Uterus (tissue), 4 donors: ENCODE measurements at places on chromosomes 6 and 20.
A peak's percentile ranks its signal among the peaks of the same experiment; 100 is the strongest.

DNA sequence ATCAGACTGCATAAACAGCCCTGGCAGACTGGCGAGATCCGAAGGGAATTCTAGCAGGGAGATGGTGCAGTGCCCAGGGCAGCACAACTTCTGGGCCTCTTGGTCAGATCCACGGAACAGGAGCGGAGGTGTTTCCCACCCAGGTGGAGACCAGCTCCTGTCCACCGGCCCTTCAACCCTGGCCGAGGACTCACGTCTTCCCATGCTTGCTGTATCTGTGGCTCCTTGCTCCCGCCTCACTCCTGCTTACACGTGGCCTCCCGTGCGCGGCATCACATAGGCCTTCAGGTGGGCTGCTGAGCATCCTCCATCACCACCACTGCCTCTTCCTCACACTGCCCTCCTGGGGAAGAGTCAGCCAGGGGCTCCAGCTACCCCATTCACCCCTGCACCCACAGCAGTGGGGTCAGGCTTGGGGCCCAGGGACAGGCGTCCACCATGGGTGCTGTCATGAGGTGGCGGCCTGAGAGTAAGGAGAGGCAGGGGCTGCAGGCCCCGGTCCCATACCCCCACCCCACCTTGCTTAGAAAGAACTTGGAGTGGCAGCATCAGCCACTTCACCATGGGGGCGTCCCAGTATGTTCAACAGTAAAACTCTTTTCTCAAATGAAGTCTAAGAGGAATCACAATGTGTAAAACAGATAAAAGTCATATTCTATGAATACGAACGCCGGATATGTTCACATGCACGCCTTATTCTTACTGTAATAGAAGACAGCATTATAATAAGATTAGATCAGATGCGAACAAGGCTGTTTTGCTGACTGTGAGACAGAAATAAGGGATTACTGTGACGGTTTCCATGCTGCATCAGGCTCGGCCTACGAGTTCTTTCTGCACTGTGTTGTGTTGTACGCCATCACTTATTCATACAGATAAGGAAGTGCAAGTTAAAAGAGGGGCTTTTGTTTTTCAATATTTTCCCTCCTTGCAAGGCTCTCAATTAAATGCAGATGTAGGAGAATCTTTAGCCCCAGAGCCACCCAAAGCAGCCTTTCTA, 165.4 kb downstream of the GRM4 start:
- DNase-seq, result no peak

- no peak for DNase-seq
Measured at GRCh38 chr20:40489886-40490285, 199.2 kb downstream of the MAFB start.

DNA sequence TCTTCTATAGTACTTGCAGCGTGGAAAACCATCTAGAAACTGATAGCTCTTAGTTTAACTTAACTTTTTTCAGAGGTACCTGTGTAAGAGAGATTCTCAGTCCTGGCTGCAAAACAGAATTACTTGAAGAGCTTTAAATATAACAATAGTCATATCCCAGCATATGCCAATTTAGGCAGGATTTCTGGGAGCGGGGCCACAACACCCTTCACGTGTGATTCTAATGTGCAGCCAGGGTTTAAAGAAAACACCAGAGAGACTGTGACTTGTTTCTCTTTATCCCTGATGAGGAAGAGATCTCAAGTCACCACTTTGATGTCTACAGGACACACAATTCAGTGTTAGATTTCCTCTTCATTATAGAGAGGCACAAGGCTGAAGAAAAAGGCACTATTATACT, 103.7 kb downstream of the PDSS2 start:
- no peak for DNase-seq

DNA sequence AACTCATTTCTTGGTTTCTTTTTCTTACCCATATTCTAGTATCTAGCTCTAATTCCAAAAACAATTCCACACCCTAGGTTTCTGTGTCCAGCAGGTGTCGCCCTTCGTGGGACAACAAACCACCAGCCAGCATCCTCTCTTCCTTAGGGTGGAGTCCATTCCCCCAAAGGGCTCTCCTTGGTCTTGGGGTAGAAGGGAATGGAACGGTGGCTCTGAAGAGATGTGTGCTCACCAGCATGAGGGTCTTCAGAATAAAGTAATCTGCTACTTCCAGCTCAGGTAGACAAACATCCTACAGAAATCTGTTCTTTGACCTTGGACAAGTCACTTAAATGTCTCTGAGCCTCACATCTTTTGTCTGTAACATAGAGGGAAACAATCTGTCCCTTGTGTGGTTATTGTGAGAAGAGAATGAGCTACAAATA, 7.2 kb downstream of the HLA-DMB start:
- DNase-seq, result peak; percentile 84

DNA sequence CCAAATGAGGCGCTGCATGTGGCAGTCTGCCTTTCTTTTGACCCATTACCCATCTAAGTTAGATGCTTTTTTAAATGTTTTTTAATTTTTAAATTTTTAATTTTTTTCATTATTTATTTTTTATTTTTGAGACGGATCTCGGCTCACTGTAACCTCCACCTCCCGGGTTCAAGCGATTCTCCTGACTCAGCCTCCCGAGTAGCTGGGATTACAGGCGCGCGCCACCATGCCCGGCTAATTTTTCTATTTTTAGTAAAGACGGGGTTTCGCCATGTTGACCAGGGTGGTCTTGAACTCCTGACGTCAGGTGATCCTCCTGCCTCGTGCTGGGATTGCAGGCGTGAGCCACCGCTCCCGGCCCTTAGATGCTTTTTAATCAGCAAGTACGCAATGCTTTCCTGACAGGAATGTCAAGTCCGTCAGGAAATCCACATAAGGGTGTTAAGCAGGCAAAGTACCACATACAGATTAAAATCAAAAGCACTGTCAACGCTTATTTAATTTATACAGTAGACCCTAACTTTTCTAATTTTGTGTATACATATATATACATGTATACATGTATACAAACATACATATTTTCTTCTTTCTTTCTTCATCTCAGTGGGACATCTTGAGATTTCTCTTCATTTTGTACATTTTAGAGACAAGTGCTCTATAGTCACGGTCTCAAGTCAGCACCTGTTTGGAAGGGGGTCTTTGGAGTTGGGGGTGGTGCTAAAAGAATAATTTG, 995 bp upstream of the GSTA4 start:
- peak; percentile 39 for DNase-seq

DNA sequence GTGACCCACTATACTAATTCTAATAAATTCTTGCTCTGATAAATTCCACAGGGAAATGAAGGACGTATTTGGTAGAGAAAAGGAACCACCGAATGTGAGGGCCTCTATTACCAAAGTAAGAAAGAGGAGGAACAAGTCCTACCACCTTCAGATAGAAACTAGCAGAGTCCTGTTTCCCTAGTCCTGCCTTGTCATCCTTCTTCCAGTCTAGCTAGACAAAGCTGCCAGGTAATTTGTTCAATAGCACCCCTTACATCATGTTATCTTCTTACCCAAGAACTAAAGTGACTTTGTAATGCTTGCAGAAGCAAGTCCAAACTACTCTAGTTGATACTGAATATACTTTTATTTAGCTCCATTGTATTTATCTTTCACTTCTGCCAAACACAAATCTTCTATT, 29.3 kb upstream of the FAM83B start:
- no peak for DNase-seq

DNA sequence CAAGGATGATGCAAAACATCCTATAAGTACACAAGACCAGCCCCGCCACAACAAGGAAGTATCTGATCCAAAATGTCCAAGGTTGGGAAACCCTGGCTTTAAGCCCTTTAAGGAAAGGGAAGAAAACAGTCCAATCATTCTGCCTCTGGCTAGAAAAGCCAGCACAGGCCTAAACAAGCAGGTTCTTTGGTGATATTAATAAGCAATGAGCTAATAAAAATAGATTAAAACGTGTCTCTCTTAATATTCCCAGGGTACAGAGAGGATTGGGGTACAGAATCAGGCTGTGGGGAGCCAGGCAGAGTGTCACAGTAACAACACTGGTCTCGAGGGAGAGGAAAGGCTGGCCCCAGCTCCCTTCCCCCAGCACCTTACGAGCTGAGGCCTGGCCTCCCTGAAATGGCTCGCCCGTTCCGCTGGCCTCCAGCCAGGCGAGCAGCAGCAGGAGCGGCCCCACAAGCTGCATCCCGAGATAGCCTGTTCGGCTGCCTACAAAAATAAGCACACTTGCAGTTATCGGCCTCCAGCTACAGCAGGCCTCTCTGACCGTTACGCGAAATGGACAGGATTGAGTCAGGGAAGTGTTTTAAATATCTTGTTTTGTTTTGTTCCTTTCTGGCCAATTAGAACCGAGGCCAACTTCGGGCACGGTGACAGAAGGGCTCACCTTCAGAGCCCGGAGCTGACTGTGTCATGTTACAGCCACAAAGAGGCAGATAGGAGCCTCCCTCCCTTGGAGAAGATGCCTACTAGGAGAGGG, 4.0 kb upstream of the ZMYND8 start:
- peak; percentile 82 for DNase-seq

- DNase-seq, result no peak
Measured at GRCh38 chr6:154951345-154952200, 43.5 kb upstream of the TIAM2 start.

DNA sequence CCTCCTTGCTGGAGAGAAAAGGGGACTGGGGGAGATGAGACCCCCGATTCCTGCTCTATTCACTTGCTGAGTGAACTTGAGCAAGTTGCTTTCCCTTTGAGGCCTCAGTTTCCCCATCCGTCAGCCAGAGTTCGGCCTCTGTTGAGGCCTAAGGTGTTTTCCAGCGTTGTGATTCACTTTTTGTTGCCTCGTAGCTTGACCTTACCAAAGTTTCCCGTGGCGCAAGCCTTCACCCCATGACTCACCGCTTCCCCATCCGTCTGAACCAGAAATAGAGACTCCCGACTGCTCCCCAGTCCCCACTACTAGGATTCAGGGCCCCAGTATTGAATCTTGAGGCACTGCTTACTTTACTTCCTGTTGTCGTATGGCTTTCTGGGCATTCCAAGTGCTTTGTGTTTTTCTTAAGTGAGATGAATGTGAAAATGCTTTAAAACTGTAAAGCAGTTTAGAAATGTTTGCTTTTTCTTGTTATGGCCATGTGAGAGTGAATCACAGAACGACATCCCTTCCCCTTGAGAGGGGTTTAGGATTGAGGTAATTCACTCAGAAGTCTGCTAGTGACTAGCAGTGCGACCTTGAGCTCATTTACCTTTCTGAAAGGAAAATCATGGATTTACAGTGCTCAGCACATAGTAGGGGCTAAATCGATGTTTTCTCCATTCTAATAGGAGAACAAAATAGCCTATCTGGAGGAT, 1.2 kb downstream of the CHMP4B start:
- peak; percentile 74 for DNase-seq

DNA sequence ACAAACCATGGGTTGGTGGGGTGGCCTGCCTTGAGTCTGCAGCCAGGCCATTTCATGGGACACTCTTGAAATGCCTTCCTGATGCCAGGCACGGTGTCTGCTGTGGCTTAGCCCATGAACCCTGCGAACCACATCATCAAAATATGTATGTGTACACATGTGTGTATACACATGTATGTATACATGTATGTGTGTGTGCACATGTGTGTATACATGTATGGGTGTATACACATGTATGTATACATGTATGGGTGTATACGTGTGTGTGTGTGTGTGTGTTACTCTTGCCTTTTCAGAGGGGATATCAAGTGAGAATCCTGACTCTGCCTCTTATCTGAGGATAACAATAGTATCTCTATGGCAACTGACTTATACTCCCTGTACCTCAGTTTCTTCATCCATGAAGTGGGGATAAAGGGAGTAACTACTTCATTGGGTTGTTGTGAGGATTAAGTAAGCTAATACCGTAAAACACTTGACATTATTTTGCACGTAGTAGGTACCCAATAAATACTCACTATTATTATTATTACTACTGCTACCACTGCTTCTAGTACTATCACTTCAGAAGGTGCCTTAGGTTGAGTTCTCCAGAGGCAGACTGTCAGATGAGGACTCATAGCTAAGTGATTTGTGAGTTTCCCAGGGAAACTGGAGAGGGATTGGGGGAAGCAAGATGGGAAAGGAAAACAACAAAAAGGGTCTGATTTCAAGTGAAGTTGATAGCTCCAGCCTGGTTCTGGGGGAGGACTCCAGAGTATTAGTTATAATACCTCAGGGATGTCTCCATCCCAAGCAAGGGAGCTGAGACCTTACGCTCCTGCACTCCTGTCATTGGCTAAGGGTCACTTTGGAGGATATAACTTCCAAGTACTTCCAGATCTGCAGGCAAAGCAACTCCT, 110.5 kb downstream of the VEGFA start:
- DNase-seq, result no peak

- no peak for DNase-seq
Measured at GRCh38 chr20:878511-879307, 37.4 kb downstream of the ANGPT4 start.

GRCh38 chr6:4637691-4638433, 138.3 kb upstream of the CDYL start:
- no peak for DNase-seq

- DNase-seq, result no peak
Measured at GRCh38 chr6:166245148-166245547, 63.0 kb downstream of the PRR18 start.
